A172 (cell line): ENCODE measurements at places on chromosomes 2 and 18.
A peak's percentile ranks its signal among the peaks of the same experiment; 100 is the strongest.

DNA sequence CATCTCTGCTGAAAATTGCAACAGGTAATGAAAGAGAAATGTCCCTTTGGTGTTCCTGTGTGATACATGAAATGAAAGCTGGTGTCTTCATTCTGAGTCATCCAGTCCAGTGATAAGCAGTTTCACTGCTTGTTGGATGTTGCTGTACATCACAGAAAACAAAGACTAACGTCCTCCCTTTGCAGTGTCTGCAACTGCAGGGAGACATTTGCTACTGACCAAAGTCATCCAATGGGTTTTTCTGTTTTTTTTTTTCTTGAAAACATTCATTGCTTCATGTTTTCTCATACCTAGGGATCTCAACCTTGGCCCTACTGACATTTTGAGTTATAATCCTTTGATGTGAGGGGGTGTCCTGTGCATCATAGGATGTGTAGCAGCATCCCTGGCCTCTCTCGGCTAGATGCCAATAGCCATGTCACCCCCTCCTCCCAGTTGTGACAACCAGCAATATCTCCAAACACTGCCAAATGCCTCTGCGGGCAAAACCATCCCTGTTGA is 63.6 kb upstream of the FZD5 start:
- DNase-seq, result peak; percentile 57

- DNase-seq, result no peak
Measured at GRCh38 chr2:128298846-128299507, 19.7 kb downstream of the HS6ST1 start.

DNA sequence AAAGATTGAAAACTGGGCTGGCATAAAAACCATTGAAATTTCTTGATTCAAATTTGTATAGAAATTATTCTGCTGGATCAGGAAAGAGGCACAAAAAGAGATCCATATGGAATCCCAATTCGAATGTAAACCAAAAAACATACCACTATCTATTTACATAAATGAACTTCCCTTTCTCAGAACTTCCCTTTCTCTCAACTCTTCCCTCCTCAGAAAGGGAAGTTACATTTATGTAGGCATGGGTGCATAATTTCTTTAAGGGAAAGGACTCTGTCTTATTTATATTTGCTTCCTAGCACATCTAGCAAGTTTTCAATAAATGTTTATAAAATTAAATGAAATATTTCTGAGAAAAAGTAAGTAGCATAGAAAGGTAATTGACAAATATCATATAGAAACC is 398.1 kb upstream of the ATP5MC3 start:
- DNase-seq, result no peak

DNA sequence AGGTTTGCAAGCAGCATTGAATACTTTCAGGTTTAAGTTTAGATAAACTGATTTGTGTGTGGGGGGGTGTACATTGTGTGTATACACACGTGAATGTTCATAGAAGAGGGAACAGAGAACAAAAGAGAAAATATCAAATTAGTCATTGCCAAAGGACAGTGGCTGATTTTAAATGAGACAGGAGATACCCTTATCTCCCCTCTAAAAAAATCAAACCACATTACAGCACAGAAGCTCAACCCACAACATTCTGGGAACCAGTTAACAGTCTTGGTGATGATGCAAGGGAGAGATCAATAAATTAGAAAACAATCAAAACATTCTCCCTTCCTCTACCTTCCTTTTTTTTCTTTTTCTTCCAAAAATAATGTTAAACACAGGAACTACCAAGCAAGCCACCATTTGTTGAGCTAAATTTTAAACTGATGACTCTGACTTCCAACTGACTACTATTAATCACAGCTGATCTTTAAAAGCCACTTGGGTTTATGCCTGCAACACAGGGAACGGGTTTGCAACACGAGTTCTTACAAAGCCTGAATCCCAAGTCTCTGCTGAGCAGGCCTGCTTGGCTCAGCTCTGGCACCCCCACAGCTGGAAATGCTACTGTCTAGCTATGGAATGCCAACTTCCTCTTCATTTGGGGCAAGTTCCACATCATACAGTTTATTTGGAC is 119.2 kb upstream of the ACVR1C start:
- DNase-seq, result no peak

- DNase-seq, result no peak
Measured at GRCh38 chr2:39647104-39647765, 18.5 kb upstream of the TMEM178A start.

- no peak for DNase-seq
Measured at GRCh38 chr2:201132518-201132917, 16.6 kb downstream of the CFLAR start.

- DNase-seq, result no peak
Measured at GRCh38 chr2:12835733-12836132, 119.0 kb downstream of the TRIB2 start.

DNA sequence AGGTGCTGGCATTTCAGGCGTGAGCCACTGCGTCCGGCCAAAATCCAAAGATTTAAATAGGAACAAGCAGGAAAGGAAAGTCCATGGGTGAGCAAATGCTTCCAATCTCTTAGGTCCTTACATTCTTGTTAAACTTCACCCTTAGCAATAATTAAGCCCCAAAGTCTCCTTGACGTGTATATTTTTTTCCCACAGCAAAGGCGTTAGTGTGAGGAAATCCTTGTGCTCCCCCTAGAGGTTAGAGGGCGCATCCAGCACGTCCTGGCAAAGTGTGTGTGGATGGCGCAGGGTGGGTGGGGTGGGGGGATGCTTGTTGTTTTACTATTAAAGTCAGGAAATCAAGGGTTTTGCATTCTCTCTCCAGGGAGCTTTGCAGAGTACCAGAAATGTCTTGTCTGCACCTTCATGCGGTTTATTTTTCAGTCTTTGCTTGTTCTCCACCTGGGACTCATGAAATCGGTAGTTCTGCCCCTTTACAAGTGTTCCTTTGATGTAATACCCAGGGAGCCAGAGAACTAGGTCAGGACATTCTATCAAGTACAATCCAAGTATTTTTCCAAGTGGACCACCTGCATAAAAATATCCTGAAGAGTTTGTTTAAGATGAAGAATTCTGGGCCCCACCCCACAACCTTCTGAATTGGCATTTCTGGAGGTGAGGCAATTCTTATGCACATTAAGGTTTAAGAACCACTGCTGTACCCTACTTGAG is 22.2 kb upstream of the ITSN2 start:
- DNase-seq, result peak; percentile 61

DNA sequence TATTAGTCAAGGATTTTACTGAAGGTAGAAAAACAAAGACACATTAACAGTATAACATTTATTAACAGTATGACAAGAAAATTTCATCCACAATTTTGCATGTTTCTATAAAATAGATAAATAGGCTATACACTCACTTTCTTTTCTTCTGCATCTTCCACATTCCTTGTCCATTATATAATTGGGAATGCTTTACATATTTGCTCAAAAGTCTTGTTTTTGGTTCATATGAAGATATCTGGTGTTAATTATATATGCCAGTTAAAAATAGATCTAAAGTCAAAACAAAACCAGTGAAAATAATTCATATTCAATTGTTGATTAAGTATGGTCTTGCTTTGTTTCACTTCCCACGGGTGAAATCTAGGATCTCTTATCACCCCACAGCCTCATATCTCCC is 53.4 kb downstream of the SERPINB7 start:
- DNase-seq, result no peak

DNA sequence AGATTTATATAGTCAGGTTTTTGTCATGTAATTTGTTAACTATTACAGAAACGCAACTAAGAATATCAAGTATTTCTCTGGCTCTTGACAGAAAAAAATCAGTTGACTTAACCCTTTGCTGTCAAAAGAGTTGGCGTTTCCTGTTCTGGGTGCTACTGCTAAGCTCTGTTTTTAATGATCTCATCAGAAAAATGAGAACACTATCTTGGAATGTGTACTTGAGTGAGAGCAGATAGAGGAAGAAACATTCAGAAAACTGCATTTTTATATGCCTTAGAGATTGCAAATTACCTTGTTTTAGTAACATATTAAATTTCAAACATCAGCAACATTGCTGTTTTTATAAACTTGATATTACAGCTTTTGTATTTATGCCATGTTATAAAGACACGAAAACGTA is 297.9 kb downstream of the RDH14 start:
- no peak for DNase-seq

- DNase-seq, result no peak
Measured at GRCh38 chr18:67583621-67584020, 67.1 kb upstream of the DSEL start.

DNA sequence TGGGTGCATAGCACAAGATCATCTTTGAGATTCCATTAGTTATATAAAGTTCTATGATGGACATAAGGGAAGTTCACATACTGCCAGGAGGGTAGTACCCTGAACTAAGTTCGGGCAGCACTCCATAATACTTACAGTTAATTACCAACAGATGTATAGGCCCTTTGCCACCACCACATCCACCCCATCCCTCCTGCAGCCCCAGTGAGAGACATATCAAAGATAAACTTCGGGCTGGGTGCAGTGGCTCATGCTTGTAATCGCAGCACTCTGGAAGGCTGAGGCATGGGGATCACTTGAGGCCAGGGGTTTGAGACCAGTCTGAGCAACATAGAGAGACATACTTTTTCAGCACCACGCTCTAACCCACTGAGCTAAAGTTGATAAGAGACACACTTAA is 46.4 kb upstream of the NPAS2 start:
- no peak for DNase-seq

- no peak for DNase-seq
Measured at GRCh38 chr2:99809259-99809900, 319.6 kb upstream of the REV1 start.

GRCh38 chr18:36309436-36310391 is 12.2 kb downstream of the FHOD3 start:
- peak; percentile 99 for DNase-seq
